Hindlimb muscle (tissue), 1 donor: ENCODE measurements at places on chromosomes 5 and 9.

DNA sequence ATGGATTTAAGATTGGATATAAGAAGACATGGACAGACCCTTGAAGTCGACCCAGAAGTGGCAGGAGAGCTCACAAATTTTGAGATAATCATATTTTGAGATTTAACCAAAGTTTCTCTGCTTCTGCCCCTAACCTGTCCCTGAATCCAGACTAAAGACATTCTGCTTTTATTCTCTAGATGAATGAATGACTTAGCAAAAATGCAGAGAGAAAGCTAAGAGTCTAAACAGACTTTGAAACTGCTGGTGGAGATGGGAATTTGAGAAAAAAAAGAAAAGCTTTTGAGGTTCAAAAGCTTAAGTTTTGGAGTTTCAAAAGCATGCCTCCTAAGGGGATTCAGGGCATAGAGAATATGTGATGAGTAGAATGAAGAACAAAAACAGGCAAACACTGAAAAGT lies 85.2 kb upstream of the KLF9 start:
- no peak for DNase-seq

DNA sequence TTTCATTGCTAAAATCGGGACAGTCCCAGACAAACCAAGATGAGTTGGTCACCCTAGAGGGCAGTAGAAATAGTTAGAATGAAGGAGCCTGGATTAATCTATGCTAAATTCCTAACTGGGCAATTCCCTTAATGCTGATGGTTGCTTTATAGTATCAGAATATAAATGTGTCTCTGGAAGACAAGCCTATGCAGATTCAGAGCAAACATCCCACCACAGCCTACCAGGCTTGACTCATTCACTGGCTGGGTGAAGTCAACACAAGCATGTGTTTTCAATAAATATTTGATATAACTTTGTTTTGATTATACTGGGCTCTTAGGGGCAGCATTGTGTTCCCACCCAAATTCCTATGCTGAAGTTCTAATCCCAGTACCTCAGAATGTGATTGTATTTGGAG lies 79.3 kb downstream of the RMI1 start:
- DNase-seq, result no peak

- no peak for DNase-seq
Measured at GRCh38 chr5:98108497-98108896, 665.0 kb upstream of the RGMB start.

GRCh38 chr5:52767766-52768480 lies 19.8 kb upstream of the ITGA1 start:
- DNase-seq, result no peak

- DNase-seq, result no peak
Measured at GRCh38 chr5:10591966-10592365, 28.1 kb downstream of the ANKRD33B start.

GRCh38 chr9:70581214-70581954 lies 166.9 kb upstream of the KLF9 start:
- no peak for DNase-seq

DNA sequence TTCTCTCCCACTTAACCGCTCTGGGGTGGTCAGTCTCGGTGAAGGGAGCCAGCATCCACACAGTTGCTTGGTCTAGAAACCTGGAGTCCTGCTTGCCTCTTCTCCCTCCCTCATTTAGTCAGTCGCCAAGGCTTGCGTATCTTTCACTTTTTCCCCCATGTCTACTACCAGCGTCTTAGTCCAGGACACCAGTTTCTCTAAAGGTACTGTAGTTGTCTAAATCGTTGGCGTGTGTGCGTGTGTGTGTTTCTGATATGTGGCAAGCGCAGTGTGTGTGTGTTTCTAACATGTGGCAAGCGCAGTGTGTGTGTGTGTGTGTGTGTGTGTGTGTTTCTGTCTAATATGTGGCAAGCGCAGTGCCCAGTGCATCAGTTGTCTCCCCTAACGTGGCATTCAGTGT lies 641 bp downstream of the ATP6V1G1 start:
- peak; percentile 32 for DNase-seq

DNA sequence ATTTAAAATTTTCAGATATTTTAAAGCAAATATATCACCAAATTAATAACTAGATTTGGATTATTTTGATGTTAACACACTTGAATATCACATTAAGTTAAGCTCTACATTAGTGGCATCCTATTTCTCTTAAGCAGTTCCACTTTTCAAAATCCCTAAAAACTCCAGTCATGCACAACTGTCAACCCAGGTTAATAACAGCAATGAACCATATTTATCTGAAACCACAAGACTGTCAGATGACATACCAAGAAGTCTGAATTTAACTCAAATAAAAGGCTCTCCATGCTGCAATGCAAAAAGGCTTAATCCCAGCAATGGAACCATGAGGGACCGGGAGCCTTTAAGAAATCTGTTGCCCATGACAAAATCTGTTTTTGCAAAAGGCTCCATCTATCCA lies 27.5 kb downstream of the FNIP1 start:
- peak; percentile 4 for DNase-seq

GRCh38 chr9:98074115-98074990 lies 17.8 kb downstream of the NANS start:
- DNase-seq, result peak; percentile 37

DNA sequence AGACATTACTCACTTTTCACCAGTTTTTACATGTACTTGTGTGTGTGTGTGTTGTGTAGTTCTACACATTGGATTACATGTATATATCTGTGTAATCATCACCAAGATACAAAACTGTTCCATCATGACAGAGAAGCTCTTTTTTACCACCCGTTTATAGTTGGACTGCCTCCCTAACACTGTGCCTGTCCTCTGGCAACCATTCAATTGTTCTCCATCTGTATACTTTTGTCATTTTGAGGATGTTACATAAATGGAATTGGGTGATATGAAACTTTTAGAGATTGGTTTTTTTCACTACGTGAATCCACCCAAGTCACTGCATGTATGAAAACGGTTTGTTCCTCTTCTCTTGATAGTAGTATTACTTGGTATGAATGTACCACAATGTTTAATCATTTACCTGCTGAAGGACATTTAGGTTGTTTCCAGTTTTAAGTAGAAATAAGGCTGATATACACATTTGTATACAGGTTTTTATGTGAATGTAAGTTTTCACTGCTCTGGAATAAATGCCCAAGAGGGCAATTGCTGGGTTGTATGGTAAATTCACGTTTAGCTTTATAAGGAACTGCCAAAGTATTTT lies 126.2 kb downstream of the MAPKAP1 start:
- no peak for DNase-seq

DNA sequence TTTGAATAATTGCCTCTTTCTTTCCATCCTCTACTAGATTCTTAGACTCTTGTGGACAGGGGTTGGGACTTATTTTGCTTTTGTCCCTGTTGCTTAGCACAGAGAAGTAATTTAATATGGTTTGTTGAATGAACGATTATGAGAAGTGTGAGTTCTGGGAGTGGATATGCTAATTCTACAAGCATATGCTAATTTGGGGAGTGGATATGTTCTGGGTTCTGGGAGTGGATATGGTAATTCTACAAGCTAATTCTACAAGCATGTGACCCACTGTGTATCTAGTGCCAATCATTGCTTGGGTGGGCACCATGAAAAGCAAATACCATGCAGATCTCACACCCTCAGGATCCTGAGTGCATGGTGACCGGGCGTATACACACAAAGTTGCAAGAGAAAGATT lies 181.8 kb upstream of the IL12B start:
- no peak for DNase-seq

DNA sequence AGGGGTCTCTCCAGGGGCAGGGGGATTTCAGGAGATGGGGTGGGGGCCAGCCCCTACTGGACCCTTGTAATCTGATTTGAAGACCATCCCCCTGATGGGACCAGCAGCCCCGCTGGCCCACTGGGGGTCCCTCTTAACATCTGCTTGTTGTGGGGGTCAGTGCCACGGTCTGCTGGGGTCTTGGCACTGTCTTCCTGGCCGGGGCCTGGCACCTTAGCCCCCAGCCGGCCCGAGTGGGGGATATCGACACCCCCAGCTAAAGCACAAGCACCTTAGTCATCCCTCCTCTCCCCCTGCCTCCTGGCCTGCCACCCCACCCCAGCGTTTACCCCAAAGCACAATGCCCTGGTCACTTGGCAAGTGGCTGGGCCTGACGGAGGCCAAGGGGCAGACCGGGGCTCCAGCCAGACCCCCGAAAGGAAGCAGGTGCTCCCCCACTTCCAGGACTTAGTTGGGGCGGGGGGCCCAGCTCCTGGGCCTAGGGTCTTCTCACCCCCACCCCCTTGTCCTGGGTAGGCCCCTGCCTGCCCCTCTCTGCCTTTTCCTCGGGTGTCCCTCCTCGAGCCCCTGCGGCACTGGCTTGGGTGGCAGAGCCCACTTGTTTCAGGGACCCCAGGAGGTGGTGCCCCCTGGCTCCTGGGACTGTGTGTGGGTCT lies 1.4 kb upstream of the NFX1 start:
- no peak for DNase-seq

DNA sequence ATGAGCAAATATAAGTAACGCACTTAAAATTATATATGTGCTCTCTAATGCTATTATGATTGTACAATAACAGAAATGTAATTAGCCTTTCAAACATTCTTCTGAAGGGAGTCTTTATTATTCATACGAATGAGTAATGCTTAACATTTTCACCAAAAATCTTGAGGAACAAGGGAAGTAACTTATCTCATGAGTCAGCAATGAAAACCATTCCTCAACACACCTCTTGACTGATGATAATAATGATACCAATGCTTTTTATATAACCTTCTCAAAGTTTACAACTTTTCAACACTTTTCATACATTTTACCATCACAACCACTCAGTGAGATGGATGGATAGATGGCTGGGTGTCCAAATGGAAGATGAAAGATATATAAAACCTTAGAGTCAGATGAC lies 369.3 kb downstream of the BNC2 start:
- no peak for DNase-seq

DNA sequence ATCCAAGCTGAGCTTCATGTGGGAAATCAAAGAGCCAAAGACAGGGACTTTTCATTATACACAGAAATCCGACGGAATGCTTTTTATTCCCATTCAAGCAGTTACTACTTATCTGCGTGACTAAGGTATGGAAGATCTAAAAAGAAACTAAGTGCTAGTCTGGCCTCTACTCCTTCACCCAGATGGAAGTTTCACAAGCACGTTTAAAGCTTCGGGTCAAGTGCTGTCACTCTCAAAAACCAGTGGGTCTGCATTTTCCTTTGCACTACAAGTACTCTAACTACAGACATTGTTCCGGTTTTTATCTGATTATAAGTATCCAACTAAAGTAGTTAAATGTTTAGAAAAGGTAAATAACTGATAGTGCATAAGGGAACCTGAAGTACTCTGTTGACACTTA lies 13.7 kb upstream of the MTAP start:
- DNase-seq, result no peak

DNA sequence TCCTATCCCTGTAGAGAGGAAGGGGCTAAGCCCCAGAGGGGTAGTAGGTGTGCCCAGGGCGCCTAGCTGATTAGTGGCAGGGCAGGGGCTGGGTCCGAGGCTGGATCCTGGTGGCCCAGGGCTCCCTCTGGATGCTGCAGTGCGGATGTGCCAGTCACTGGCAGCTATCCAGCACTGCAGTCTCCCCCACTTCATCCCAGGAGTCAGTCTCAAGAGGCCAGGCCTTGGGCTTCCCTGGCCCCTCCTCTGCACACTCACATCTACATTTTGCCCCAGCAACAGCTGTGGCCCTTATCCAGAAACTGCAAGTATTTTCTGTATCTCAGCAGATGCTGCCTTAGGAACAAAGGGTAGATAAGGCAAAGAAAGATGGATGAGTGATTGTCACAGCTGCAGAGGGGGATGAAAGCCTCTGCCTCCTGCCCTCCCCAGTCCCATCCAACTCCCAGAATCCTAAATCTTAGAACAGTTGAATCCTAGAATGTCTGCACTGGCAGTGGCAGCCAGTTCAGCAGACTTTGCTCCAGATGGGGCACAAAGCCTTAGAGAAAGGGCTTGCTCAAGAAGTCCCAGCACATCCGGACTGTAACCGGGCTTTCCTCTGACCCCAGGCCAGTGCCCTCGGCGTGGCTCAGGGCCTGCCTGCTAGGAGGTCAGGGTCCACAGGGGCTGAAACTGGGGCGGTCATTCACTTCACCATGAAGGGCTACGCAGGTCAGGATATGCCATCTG lies 1.6 kb downstream of the ANXA6 start:
- DNase-seq, result no peak

GRCh38 chr9:100587375-100587774 lies 9.5 kb downstream of the CAVIN4 start:
- DNase-seq, result no peak

DNA sequence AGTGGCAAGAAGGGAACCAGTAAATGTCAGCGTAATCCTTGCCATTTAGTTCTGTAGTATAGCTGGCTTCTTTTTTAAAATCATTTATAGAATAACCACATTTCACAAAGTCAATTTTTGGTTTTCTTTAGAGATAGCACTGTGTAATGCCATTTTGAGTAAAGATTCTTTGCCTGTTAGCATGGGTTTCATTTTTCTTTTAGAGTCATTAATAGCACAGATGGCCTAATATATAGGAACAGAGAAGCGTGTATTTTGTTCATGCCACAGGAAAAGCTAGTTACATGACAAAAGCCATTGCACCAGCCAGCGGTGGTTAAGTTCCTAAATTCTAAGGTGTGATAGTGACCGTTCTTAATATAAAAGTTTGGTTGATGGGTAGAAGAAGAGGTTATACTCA lies 1363.9 kb downstream of the MAT2B start:
- no peak for DNase-seq

GRCh38 chr9:95729669-95730368 lies 145.7 kb upstream of the ERCC6L2 start:
- no peak for DNase-seq

DNA sequence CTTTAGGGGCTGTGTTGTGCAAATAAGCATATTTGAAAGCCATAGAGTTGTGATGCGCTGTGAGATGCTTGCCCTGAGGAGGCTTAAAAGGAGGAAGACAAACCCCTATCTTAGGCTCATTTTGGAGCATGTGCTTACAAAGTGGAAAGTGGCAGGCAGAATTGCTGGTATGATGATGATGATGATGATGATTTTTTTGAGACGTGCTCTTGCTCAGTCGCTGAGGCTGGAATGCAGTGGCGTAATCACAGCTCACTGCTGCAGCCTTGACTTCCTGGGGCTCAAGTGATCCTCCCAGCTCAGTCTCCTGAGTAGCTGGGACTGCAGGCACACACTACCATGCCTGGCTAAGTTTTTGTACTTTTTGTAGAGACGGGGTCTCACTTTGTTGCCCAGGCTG lies 1.7 kb downstream of the CNOT8 start:
- DNase-seq, result no peak

DNA sequence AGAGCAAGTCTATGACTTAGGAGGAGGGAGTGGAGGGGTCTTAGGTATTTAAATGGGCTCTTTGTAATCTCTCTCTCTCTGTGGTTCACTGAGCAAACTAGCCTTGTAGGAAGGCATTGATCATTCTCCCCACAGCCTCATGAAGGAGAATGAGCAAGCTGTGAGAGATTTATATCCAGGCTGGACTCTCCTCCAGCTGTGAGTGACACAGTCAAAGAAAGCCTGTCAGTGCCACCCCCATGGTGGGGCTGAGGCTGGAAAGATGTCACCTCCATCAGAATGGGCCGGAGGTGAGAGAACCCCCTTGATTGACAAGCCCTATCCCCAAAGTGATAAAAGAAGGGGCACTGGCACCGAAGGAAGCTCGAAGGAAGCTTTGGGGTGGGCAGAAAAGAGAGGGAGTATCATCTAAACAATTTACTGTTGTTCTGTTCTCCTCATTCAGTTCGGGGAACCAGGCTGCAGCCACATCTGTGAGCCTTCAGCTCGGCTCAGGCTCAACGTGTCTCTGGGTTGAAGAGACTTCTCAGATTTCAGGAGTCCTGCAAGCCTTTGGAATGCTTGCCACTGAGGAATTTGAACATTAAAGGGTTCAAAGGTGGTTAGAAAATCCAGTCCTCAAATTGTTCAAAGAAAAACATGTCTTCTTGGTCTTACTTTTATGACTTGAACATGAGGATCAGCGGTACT lies 538.2 kb upstream of the ZNF462 start:
- no peak for DNase-seq
